Osteoblast (primary cell): ENCODE measurements at places on chromosomes 5 and 9. TPM values are rescaled to one million over a fixed set of nuclear protein-coding genes. Genes with fewer than 3 reads are reported as not detected.

DNA sequence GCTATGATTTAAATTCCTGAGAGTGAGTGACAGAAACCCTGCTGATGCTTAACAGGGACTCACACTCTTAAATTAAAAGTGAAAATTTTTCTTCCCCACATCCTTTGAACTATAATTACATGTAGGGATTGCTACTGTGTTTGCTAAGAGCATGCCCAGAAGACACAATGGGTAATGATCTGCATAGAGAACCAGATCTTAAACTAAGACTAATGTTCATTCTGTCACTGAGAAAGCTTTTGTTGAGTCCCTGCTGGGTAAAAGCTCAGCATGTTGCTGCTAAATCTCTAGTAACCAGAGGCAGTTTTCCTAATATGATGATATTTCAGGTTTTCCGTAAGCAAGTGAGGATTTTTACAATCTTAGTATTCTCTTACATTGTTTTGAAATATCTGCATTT lies 424.8 kb upstream of the SMC2 start:
- no peak for DNase-seq

DNA sequence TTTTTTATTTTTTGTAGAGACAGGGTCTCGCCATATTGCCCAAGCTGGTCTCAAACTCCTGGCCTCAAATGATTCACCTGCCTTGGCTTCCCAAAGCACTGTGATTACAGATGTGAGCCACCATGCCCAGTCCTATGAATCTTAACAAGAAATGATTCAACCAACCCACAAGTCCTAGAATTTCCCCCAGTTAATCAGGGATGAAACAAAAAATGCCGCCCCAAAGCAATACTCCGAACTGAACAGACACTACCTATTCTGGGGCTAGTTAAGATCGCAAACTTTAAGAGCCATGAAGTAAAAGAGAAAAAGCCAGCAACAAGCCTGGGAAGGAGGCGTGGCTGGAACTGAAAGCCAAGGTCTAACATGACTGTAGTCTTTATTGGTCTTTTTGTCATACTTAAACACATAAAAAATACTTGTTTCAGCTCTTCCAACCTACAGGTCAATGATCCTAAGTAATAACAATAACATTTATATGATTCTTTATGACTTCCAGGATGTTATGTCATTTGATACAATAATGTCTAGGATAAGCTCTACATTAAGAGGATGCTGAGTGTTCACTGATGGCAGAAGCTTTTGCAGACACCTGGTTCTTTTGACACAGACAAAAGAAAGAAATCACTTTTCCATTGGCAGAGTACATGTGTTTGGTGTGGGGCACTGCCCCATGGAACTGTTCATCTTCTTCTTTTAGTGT lies 361.1 kb upstream of the TLE4 start:
- DNase-seq = no peak

GBA2 gene
- total RNA-seq = 29.5 and 31.1 TPM in 2 replicates

GPX8 gene
- 143 and 158 TPM in 2 replicates for total RNA-seq

PCDHA9 gene
- total RNA-seq = 0.29 and 0.36 TPM in 2 replicates

- DNase-seq = peak; percentile 86
Observed at GRCh38 chr5:132812781-132813598, at the start of gene SOWAHA. Gene SOWAHA, plus strand, starts transcription at chr5:132813302. Its CDS starts 320 bp downstream, at chr5:132813622.

DNA sequence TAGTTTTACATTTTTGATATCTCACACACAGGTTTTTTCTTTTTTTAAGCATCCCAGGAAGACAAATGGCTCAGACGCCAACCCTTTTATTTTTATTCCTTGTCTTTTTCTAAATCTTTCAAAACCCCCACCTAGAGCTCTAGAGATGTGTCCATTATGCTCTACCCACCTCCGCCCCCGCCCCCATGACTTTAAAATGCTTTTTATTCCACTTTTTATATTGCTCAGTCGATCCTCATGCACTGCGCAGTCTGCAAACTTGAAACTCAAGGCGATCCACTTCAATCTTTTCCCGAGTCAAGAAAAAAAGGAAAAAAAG lies 411 bp upstream of the MAT2B start:
- DNase-seq = no peak

DNA sequence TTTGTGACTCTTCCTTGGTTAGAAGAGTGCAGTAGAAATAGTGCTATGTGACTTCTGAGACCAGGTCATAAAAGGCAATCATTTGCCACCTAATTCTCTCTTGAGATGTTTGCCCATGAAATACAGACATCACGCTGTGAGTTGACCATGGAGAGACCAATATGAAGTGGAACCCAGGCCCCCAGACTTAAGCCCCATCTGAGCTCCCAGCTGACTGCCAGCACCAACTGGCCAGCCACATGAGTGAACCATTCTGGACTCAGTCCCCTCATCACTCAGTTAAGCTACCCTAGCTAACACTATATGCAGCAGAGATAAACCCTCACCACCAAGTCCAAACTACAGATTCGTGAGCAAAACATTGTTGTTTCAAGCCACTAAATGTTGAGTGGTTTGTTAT lies 60.7 kb upstream of the NIPBL start:
- DNase-seq = no peak

DNA sequence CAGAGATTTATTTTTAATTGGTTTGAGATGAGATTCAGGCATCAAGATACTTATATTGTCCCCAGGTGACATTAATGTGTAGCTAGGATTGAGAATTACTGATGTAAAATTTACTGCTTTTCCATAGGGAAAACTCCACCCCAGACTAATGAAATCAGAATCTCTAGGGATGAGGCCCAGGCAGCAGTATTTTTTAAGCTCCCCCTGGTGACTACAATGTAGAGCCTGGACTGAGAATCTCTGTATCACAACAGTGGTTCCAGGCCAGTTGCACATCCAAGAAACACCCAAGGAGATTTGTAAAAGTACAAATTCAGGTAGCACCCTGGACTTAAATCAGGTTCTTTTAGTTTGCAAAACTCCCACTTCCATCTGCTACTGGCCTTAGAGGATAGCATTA lies 185.7 kb downstream of the MARCHF11 start:
- DNase-seq = no peak

DNA sequence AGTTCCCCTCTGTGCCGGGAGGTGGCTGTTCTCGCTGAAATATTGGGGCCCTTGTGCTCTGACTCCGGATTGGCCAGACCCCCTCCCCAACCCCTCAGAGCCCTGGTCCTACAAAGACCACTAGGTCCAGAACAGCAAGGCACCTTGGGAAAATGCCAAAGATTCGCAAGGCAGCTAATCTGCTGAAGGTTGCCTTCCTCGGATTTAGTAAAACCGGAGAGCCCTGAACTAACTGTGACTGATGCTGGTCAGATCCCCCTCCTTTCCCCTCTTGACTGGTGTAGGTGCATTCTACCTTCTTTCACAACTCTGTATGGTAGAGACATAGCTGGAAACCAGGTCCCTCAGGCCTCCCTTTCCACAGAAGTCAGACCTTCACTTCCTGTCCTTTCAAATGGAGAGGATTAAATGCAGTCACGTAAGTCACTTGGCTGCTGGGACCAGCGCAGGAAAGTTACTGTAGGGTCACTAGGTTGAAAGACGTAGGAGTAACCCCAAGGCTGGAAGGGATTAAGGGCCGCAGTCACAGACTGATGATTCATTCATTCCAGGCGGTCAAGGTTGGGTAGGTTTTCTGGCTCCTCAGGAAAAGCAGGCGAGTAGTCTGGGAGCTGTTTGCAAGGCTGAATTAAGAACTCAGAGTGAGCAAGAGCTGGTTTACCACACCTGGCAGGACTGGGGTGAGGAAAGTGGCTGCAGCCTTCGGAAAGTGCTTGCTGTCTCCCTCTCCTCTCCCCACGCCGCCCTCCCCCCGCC lies 5.3 kb downstream of the BARX1 start:
- peak; percentile 92 for DNase-seq

FAM120AOS gene
- 43.4 and 48.0 TPM in 2 replicates for total RNA-seq

ROR2 gene
- total RNA-seq = 13.8 and 28.3 TPM in 2 replicates

DNA sequence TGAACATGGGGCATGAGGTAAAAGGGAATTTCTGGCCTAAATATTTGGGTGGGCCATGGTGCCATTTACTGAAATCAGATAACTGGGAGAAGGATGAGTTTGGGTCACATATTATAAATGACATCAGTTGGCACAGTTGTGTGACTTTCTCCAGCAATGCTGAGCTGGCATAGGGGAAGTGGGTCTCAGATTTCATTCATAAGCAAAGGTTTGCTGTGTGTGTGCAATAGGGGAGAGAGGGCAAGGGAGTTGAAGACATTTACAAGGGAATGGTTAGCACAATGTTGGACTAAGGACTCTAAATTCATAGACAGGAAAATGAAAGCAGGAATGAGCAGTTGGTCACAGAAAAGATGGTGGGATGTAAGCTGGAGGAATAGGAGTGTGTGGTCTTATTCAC lies 47.8 kb upstream of the KLF9 start:
- no peak for DNase-seq

DNA sequence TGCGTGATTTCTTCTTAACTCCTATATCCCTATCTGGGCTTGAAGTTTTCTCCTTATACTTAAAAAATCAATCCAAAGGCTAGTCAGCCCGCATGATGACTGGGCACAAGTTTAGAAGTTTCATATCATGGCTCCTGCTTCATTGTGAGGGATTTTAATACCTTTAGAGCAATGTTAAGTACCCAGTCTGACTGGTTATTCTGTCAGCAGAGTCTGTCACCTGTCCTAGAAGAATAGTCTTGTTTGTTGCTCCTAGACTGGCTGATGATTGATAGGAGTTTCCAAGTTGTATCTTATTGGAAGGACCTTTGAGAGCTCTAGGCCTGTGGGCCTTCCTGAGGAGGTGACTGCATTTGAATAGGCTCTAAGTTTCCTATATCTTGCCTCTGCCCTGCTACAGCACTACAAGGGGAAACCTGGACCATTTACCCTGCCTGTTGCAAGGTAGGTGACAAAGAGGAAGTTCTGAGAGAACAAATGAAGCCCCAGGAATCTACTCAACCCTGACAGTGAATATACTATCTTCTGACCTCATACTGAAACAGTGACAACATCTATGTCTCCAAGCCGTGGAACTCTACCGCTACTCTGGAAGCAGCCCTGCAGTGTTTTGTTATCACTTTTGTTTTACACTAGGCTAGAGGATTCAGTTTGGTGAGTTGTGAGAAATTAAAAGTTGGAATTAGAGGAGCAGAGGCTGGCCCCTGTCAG lies 66.5 kb downstream of the F2RL2 start:
- DNase-seq = no peak

DNA sequence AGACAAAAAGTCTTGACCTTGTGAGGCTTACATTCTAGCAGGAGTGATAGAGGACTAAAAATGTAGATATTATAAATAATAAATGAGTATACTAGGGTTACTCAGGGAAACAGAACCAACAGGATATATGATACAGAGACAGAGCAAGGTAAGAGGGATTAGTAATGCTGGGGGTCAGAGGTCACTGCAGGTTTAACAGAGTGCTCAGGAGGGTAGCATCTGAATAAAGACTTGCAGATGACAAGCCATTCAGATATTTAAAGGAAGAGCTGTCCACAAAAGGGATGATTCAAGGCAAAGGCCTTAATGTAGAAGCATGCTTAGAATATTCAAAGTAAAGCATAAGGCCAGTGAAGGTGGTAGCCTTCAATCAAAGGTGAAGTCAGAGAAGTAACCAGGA lies 65.6 kb upstream of the SEMA6A start:
- DNase-seq = no peak
